Activated naive CD4-positive, alpha-beta T cell treated with anti-CD3 and anti-CD28 coated beads, Interleukin-2, amount 50 U/mL, for 72 hours (primary cell): ENCODE measurements at places on chromosomes 3 and 15.
A peak's percentile ranks its signal among the peaks of the same experiment; 100 is the strongest.

DNA sequence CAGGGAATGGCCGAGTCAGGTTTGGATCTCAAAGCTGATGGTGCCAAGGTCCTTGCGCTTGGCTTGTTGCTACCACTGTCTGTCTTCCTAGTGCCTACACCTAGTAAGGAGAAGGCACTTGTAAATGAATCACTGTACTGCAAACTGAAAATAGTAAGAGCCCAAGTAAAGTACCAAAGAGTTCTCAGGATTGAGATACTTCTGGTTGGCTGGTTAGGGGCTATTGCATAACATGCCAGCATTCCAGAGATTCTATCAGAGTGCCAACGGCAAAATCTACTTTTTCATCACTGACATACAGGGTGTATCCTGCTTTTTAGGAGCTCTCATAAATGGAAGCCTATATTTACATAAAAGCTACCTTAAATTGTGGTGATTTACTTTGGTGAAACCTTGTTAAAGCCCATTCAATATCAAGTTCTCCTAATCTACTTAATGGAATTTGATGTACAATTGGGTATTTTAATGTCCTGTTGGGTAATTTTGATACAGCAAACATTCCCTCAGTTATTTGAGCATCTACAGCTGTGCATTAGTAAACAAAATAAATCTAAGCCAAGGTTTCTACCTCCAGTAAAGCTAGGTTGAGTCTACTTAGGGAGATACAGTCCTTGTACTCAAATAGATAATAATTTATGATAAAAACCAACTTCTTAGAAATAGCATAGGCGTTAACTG, 30.7 kb upstream of the CHD2 start:
- no peak for DNase-seq

DNA sequence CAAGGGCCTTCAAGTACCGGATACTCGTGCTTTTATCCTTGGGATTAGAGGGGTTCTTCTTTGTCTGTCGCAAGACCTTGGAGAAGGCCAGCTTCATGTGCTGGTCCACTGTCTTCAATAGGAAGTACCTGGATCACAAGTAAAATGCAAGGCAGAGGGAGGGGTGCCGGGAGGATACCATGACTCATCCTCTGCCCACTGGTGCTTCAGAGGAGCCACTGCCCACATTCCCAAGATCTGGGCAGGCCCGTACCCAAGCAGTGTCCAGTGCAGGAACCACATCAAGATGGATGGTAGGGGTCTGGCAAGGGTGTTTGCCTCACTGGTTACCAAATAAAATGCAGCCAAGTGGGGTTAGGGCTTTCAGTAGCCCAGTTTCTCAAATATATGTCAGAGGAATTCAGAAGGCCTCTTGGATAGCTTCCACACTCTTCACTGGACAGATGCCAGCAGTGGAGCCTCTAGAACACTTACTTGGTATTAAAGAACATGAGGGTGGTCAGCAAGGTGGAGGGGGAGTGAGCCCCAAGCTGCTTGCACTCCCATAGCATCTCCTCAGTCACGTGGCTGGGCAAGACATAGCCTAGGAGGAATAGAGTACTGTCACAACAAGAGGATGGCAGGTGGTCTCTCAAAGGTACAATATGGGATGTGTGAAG, 3.6 kb upstream of the IMPDH2 start:
- no peak for DNase-seq

GRCh38 chr3:49013738-49014660, 4.4 kb downstream of the DALRD3 start:
- DNase-seq = peak; percentile 69

- DNase-seq = no peak
These were observed 7.7 kb upstream of the C15orf39 start for GRCh38 chr15:75193976-75194375.

DNA sequence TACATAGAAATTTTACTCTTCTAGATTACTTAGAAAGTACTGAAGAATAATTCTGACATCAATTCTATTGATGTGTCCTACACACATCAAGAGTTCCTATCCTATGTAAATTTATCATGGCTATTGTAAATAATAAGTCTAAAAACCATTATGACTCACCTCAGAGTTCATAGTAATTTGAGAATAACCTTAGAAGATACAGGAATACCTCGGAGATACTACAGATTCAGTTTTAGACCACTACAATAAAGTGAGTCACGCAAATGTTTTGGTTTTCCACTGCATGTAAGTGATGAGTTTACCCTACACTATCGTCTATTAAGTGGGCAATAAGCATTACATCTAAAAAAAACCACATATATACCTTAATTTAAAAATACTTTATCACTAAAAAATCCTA, 74.8 kb downstream of the NR1I2 start:
- no peak for DNase-seq

GRCh38 chr3:195863121-195864061, 45.0 kb downstream of the TNK2 start:
- DNase-seq = peak; percentile 80

- no peak for DNase-seq
These were observed 51.5 kb upstream of the MYZAP start for GRCh38 chr15:57540211-57540610.

DNA sequence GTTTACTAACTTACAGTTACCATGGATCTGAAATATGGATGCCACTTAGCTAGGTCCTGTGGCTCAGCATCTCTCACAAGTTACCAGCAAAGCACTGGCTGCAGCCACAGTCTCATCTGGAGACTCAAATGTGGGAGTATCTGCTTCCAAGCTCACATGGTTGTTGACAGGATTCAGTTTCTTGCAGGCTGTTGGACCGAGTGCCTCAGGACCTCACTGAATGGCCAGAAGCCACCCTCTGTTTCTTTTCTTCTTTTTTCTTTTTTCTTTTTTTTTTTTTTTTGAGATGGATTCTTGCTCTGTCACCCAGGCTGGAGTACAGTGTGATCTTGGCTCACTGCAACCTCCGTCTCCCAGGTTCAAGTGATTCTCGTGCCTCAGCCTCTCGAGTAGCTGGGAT, 20.1 kb upstream of the AMOTL2 start:
- DNase-seq = no peak

DNA sequence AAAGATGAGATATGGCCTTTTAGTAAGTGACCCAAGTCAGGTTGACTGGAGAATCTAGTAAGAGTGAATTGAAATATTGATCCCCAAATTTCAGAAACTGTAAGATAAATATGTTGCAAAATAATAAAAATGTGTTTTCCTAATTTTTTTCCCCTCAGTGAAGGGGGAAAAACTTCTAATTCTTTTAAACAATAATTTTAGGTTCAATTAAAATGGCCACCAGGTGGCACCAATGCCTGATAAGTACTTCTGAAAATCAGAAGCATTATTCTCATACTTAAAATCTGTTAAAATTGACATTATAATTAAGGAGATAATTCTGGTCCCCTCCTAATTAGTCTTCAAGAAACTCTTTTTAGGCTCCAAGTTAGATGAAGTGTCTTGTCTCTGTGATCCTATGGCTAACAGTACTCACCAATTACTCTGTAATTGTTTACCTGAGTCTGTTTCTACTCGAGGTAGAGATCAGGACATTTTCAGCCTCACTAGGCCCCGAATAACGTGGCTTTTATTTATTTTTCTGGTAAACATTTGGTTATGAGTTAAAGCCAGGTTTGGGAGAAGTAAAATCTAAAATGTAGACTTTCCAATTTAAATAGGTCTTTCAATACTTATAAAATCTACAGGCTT, 52.6 kb downstream of the NMD3 start:
- DNase-seq = peak; percentile 27

GRCh38 chr3:188993181-188993580, 178.6 kb upstream of the TPRG1 start:
- DNase-seq = no peak

DNA sequence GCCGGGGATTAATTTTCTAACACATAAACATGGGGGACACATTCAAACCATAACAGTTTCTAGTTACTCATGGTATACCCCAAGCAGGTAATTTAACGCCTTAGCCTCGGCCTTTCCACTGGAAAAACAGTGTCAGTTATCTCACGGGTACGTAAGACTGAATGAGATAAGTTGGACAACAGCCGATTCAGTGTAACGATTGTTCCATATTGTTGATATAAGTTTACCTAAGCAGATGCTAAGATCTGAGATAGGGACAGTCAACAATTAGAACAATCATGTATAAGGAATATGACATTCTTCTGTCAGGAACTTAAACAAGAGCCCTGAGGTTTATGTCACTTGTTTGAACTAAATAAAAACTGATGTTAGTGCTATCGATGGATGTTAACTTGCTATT, 130.8 kb downstream of the GHSR start:
- no peak for DNase-seq

DNA sequence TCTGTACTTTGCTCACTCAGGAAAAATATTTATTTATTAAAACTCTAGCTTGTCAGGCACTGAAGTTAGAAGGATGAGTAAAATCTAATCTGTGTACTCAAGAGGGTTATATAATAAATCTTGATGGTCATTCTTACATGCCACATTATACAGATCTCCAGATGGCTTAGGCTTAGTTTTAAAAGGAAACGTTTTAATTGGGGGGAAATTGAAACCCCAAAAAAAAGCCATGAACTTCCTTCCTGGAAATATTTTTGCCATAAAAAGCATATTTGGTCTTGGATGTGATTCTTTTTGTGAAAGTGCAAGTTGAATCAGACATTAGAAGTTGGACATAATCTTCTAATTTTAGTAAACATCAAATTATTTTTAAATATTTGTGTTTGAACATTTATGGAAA, 6.0 kb downstream of the SENP8 start:
- no peak for DNase-seq

- DNase-seq = no peak
These were observed 2.1 kb downstream of the RIOX2 start for GRCh38 chr3:97970156-97970555.

DNA sequence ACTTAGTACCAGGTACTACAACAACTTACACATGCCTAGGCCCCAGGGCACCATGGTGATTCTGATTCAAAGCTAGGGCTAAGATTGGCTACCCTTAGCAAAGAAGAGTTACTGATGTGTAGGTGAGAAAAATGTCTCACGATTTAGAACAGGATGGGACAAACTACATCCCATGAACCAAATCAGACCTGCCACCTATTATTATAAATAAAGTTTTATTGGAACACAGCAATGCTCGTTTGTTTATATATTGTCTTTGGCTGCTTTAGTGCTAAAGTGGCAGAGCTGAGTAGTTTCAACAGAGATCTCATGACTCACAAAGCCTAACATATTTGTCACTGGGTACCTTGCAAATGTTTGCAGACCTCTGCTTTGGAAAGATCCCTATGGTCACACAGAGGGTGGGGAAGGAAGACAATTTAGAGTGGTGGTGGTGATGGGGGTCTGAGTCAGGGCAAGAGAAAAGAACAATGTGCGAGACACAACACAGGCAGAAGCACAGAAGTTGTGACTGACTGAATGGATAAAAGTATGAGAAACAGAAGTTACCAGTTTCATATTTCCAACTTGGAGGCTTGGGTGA, 770.6 kb upstream of the CFAP20DC start:
- no peak for DNase-seq

DNA sequence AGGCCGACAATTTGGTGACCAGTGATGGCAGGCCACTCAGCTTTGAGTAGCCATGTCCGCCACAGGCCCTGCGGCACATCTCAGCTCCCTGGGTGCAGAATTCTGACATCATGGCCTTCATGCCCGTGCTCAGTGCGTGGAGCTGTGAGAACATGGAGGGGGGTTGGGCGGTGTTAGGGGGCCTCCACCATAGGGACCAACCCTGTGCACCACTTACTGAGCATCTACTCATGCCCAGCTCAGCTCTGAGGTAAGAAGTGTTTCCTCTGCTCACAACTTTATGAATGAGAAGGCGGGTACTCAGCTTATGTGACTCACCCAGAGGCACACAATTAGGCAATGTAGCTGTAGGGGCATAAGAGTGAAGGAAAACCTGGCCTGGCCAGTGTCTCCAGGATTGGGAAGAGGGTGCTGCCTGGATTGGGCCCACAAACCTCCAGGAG, 10.5 kb downstream of the ACOX2 start:
- no peak for DNase-seq
